ENCODE measurements at places on chromosomes 5 and 9. TPM values are rescaled to one million over a fixed set of nuclear protein-coding genes. Genes with fewer than 3 reads are reported as not detected.

CDC20B gene
- not detected for total RNA-seq

MIER3 gene
- 20.7 TPM for total RNA-seq

ARL14EPL gene
- not detected for total RNA-seq

SPATA31A3 gene
- not detected for total RNA-seq

ADAMTS16 gene
- under 0.01 TPM for total RNA-seq

POLK gene
- total RNA-seq: 23.7 TPM

GDF9 gene
- under 0.01 TPM for total RNA-seq

PDE6A gene
- 0.11 TPM for total RNA-seq

MEIKIN gene
- total RNA-seq: 0.54 TPM

LRRC26 gene
- not detected for total RNA-seq

GFRA3 gene
- total RNA-seq: not detected

LRRC70 gene
- total RNA-seq: 0.65 TPM

QRFP gene
- not detected for total RNA-seq

PCDHGB3 gene
- 3.1 TPM for total RNA-seq

NUDT12 gene
- total RNA-seq: 18.1 TPM

MCTP1 gene
- under 0.01 TPM for total RNA-seq

KLHL3 gene
- 1.6 TPM for total RNA-seq

FBXL7 gene
- total RNA-seq: 7.9 TPM

NMUR2 gene
- total RNA-seq: 0.11 TPM

IFNA13 gene
- total RNA-seq: under 0.01 TPM

SRA1 gene
- total RNA-seq: 40.1 TPM

KCNV2 gene
- not detected for total RNA-seq

SDHA gene
- 84.8 TPM for total RNA-seq

NOXA1 gene
- 0.39 TPM for total RNA-seq

MSMP gene
- total RNA-seq: not detected

RANBP17 gene
- total RNA-seq: 244 TPM

SLC34A3 gene
- 0.11 TPM for total RNA-seq

NR5A1 gene
- not detected for total RNA-seq

PCDHAC2 gene
- total RNA-seq: 0.39 TPM

GCNT1 gene
- total RNA-seq: 37.3 TPM

TBC1D2 gene
- total RNA-seq: 54.8 TPM

Data from placental epithelial cell (primary cell).